ENCODE measurements at places on chromosomes 7 and 10.

DNA sequence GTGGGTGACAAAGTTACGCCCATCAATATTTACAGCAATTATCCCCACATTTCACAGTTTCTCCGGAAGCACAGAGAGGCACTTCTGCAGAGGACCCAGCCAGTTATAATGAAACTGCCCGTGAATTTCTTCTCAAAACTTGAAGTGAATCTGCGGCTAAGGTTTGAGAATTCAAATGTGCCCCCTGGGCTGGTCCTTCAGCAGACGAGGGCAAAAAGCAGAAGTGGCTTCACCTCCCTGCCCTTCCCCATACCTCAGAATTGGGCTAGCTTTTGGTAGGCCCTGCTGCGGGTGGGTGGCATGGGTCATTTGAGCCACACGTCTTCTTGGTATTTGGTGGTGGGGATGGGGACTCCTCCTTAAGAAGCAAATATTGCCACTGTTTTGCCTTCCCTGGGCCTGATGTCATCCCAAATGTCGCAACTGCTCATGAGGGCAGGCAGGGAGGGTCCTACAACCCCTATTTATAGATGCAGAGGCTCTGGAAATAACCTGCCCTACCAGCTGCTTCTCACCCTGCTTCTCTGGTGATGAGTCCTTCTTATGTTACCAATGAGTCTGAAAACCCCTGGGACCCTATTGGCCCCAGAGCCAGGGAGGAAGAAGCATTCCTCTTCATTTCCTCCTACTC lies 16.6 kb upstream of the WDFY4 start:
- no peak for DNase-seq

- no peak for DNase-seq
Observed at GRCh38 chr7:101108330-101108857, 18.5 kb upstream of the SERPINE1 start.

DNA sequence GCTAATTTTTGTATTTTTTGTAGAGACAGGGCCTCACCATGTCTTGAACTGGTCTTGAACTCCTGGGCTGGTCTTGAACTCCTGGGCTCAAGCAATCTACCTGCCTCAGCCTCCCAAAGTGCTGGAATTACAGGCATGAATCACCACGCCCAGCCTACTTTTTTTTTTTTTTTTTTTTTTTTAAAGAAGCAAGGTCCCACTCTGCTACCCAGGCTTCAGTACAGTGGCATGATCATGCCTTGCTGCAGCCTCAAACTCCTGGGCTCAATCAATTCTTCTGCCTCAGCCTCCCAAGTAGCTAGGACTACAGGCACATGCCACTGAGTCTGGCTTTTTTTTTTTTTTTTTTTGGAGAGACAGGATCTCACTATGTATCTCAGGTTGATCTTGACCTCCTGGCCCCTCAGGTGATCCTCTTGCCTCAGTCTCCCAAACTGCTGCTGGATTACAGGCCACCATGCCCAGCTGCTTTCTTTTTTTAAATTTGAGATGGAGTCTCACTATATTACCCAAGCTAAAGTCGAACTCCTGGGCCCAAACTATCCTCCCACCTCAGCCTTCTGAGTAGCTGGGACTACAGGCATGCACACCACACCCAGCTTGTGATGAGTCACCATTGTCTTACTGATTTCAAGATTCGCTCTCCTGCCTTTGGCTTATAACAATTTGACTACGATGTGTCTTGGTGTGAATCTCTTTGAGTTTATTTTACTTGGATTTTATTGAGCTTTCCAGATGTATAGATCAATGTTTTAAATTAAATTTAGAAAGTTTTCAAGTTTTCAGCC lies 9.0 kb downstream of the RPEL1 start:
- no peak for DNase-seq

DNA sequence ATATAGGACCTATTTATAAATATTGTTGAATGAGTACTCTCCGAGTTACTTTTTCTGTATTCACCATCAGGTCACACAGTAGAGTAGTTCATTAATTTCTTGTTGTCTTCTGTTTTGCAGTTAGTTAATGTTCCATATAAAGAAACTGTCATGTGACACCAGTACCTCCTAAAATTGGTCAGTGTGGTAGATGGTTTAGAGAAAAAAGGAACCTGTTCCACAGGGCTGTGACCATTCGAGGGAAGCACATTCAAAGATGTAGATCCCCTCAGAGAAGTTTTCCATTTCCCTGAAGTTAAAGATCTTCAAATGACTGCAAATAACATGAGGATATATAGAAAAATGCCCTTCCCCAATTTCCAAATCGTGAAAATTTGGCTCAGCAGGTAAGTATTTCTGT lies 45.7 kb downstream of the PRPF18 start:
- DNase-seq = no peak

GRCh38 chr10:11578802-11579255 lies 32.6 kb downstream of the USP6NL start:
- DNase-seq = no peak

DNA sequence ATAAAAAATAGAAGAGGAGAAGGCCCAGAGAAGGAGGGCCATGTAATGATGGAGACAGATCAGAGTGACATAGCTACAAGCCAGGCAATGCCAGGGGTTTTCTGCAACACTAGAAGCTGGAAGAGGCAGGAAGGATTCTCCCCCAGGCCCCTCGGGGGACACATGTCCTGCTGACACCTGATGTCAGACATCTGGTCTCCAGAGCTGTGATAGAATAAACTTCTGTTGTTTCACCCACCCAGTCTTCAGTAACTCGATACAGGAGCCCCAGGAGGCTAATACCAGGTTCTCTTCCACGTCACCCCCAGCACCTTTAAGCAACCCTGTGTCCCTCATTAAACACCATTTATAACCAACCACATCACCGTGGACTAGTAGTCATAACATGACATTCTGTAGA lies 94.9 kb downstream of the TMEM130 start:
- no peak for DNase-seq

- DNase-seq = no peak
Observed at GRCh38 chr7:18064242-18064838, 36.7 kb upstream of the PRPS1L1 start.

GRCh38 chr7:82223580-82223979 lies 220.0 kb downstream of the CACNA2D1 start:
- no peak for DNase-seq
